ENCODE measurements at places on chromosomes 7 and 10. TPM values are rescaled to one million over a fixed set of nuclear protein-coding genes. Genes with fewer than 3 reads are reported as not detected.
A peak's percentile ranks its signal among the peaks of the same experiment; 100 is the strongest.

DNA sequence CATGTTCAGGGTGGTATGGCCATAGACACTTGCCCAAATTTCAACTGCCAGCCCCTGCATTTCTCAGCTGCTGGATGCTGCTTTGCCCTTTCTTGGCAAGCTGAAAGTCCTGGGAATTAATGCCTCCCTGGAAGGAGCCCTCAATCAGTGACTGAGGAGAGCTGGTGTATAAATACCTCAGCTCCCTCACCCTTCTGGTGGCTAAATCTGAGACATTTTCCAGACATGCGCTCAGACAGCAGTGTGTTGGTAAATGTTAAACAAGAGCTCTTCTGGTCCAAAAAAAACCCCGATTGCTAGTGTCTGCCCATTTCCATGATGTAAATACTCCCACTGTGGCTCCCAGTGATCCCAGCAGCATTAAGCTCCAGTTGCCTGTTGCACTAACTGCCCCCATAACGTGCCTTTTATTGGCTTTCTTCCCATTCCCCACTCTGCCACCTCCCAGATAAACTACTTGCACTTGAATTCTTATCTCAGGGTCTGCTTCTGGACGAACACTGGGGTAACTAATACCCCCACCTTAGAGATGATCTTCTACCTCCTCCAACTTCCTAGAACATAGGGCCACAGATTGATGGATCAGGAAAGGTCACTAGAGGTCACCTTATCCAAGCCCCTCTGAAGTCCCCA, 6.7 kb upstream of the MYH16 start:
- no peak overlapping the region for H3K4me3 ChIP-seq
- no peak for DNase-seq
- no peaks in the 10 kb centered on the region for H3K27me3 ChIP-seq
- H3K4me1 ChIP-seq, result no peaks in the 10 kb centered on the region
- no peaks in the 10 kb centered on the region for H3K36me3 ChIP-seq
- no peak overlapping the region for H3K27ac ChIP-seq

DNA sequence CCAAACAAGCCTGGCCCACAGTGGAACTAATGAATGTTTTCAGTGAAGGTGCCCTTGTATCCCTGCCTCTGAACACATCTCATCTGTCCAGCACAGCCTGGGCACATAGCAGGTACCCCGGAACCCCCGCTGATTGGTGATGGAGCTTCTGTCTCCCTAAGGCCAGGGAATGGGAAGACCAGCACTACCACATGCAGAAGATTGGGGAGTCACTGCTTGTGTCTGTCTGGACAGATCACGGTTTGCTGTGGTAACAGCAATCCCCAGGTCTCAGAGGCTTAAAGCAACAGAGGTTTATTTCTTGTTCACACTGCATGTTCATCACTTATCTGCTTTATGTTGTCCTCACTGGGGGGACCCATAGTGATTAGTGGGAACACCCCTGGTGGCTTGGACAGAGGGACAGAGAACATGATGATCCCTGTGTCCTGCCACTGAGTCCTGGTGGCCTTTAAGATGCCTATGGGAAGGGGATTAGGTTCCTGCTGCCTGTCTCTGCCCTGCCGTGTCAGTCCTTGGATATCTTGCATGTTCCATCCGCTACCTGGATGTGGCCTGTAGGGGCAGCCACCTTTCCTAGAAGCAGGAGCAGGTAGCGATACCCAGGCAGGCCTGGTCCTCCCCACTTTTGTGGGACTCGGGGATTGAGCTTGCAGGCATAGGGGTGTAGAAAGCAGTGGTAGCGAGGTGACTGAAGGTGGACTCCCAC, 3.6 kb downstream of the TSPAN14 start:
- H3K4me3 ChIP-seq, result no peak overlapping the region
- H3K27ac ChIP-seq, result peak overlapping the region; percentile 83
- H3K36me3 ChIP-seq, result no peaks in the 10 kb centered on the region
- DNase-seq, result no peak
- peaks cover 49% of the 10 kb centered on the region for H3K4me1 ChIP-seq
- no peaks in the 10 kb centered on the region for H3K27me3 ChIP-seq

DNA sequence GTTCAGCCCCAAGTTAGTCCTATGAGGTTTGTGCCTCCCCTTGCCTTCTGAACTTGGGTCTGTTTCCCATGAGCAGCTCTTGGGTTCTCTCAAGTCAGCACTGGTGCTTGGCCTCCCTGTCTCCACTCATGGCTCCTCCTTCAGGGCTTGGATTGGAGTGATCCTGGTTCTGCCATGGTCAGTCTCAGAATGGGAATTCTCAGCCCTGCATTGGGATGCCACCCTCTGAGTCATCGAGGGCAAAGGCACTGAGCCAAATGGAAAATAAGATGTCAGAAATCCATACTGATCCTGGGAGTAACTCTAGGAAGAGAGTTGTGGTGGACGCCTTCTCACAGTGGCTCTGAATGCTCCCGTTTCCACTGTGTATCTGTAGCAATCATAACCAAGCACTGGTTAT, 233.4 kb upstream of the HABP2 start:
- H3K27ac ChIP-seq, result no peak overlapping the region
- H3K27me3 ChIP-seq, result no peaks in the 10 kb centered on the region
- no peaks in the 10 kb centered on the region for H3K4me1 ChIP-seq
- H3K36me3 ChIP-seq, result no peaks in the 10 kb centered on the region

The ATRNL1 gene
- total RNA-seq, result 1.6 TPM

DNA sequence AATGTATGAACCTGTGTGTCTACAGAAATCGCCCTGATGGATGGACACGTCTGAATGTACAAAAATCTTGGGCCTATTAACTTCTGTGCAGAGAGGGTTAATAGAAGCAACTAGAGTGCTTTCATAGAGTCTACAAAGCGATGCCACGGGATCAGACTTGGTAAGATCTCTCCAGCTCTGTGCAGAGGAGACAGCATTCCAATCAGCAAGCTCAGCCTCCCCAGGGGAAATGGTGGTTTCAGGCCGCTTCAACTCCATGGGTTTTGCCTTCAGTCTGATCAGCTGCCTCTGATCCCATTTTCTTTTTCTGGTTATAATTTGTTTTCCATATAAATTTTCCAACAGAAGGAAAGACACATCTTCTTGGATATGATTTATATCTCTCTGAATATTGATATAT, 35.1 kb upstream of the COBL start:
- no peaks in the 10 kb centered on the region for H3K27me3 ChIP-seq
- H3K27ac ChIP-seq, result no peak overlapping the region
- peaks cover 12% of the 10 kb centered on the region for H3K4me1 ChIP-seq
- H3K4me3 ChIP-seq, result no peak overlapping the region
- no peak for DNase-seq
- no peaks in the 10 kb centered on the region for H3K36me3 ChIP-seq

DNA sequence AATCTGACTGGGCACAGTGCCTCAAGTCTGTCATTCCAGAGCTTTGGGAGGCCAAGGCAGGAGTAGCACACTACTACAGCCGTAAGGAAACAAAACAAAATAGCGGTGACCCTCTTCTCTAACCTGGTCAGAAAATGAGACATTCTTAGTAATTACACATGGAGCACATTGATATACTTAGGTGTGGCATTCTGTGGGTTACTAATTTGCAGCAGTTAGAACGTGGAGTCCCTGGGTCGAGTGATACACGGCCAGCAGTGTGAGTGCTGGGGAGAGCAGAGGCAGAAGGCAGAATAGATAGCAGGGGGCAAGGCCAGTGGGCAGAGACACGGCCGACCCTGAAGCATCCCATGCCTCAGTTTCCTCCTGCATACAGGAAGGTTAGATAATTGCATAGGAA, 28.9 kb upstream of the SFMBT2 start:
- DNase-seq, result no peak
- no peaks in the 10 kb centered on the region for H3K27me3 ChIP-seq
- H3K4me3 ChIP-seq, result no peak overlapping the region
- no peaks in the 10 kb centered on the region for H3K36me3 ChIP-seq

DNA sequence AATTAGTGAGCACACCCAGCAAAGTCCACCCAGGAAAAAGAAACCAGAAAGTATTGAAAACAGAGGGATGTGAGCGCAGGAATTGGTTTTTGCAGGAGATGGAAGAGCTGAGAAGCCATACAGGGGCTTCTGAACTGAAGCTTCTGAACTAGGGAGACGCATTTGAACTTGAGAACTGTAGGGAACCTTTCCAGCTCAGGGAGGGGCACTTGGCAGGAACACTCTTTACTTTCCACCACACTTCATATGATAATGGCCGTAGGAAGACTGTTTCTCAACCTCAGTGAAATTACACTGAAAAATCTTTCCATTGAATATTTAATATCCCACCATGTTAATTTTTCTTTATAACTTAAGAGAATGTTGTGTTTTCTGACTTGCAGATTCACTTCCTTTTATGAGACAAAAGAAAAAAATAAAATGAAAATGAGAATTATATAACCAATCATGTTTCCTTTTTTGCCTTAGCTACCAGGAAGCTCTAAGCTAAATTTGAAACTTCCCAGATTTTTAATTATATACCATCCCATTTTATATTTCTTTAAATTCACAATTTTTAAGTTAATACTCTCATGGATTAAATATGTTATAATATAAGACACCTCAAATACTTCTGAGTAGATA, 98.3 kb upstream of the TCF7L2 start:
- no peak overlapping the region for H3K4me3 ChIP-seq
- no peaks in the 10 kb centered on the region for H3K27me3 ChIP-seq
- no peaks in the 10 kb centered on the region for H3K4me1 ChIP-seq
- no peaks in the 10 kb centered on the region for H3K36me3 ChIP-seq
- no peak overlapping the region for H3K27ac ChIP-seq

The PNLIP gene
- total RNA-seq, result not detected

DNA sequence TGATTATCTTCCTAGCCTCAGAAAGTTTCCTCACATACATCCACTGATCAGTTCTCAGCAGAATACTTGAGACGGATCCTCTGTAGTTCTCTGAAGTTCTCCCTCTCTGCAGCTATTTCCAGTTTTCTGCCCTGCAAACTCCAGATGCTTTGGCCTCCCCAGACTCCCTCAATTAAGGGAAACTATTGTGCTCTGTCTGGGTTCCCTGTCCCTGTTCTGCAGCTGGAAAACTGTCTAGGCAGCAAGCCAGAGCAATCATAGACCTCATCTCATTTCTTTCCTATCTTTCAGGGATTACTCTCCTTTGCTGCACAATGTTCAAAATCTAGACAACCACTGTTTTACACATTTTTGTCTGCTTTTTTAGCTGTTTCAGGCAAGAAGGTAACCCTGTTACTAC, 9.2 kb downstream of the MICU1 start:
- H3K36me3 ChIP-seq, result no peaks in the 10 kb centered on the region
- no peaks in the 10 kb centered on the region for H3K27me3 ChIP-seq
- peaks cover 9% of the 10 kb centered on the region for H3K4me1 ChIP-seq
- no peak for DNase-seq
- H3K4me3 ChIP-seq, result no peak overlapping the region

The EN2 gene
- total RNA-seq, result 0.71 TPM

The DRGX gene
- total RNA-seq, result not detected

DNA sequence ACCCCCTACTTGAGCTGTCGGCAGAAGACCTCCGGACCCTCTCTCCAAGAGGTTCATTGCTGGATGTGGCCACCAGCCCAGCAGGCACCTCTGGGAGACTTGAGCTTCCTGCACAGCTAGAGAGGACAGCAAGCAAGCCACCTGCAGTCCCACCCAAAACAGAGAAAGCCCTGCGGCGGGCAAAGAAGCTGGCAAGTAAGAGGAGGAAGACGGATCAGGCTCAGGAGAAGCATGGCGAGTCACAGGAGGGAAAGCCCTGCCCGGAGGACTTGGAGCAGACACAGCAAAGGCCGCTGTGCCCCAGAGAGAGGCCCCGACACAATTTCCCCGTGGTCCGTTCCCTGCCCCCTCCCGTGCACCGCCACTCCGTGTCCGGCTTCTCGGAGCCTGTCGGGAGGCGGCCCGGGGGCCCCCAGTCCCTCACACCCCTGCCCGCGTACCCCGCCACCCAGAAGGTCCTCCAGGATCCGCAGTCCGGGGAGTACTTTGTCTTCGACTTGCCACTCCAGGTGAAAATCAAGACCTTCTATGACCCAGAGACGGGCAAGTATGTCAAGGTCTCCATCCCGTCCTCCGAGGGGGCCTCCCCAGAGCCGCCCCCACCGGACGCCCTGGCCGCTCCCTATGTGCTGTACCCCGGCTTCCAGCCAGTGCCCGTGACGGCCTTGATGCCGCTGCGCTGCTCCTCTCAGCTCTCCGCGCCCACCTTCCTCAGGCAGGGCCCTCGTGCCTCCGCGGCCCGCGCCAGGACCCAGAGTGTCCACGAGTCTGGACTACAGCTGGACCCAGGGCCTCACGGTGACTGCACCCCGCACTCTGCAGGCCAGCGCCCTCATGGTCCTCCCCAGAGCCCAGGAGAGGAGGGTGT, 27.2 kb downstream of the C10orf71 start:
- H3K4me3 ChIP-seq, result no peak overlapping the region
- H3K4me1 ChIP-seq, result peaks cover 9% of the 10 kb centered on the region
- DNase-seq, result no peak
- no peak overlapping the region for H3K27ac ChIP-seq
- no peaks in the 10 kb centered on the region for H3K27me3 ChIP-seq
- peaks cover 32% of the 10 kb centered on the region for H3K36me3 ChIP-seq

GRCh38 chr10:5670662-5671375, 4.4 kb upstream of the ASB13 start:
- H3K36me3 ChIP-seq, result no peaks in the 10 kb centered on the region
- no peak overlapping the region for H3K4me3 ChIP-seq
- DNase-seq, result no peak
- no peaks in the 10 kb centered on the region for H3K27me3 ChIP-seq

The CNTNAP2 gene
- not detected for total RNA-seq

The PSPH gene
- total RNA-seq, result 4.7 TPM

The FRMPD2 gene
- not detected for total RNA-seq

- no peak overlapping the region for H3K4me3 ChIP-seq
- H3K4me1 ChIP-seq, result no peaks in the 10 kb centered on the region
- H3K27me3 ChIP-seq, result no peaks in the 10 kb centered on the region
- no peaks in the 10 kb centered on the region for H3K36me3 ChIP-seq
These were observed 80.0 kb downstream of the CFAP58 start for GRCh38 chr10:104433669-104434068.

GRCh38 chr7:83065714-83066113, 97.0 kb downstream of the PCLO start:
- H3K4me3 ChIP-seq, result no peak overlapping the region
- no peak for DNase-seq

- no peak overlapping the region for H3K4me3 ChIP-seq
- H3K27me3 ChIP-seq, result peaks cover 90% of the 10 kb centered on the region
- no peak for DNase-seq
- H3K4me1 ChIP-seq, result peaks cover 37% of the 10 kb centered on the region
- no peak overlapping the region for H3K27ac ChIP-seq
- H3K36me3 ChIP-seq, result no peaks in the 10 kb centered on the region
These were observed 7.0 kb upstream of the SPAG6 start for GRCh38 chr10:22338185-22338900.

DNA sequence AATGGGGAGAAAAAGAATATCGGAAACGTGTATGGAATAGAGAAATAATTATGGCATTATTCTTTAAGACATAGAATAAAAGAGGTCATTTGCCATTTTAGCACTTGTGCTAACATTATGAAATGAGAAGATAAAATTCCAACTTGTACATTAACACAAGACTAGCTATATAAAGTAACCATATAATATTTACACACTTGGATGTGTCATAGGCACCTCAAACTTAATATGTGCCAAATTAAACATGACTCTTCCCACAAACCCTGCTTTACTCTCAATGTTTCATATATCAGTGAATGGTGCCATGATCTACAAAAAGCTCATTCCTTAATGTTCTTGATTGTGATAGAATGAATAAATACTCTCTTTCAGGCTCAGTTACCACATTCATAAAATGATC, 4.1 kb upstream of the MINDY3 start:
- no peak overlapping the region for H3K27ac ChIP-seq
- no peak overlapping the region for H3K4me3 ChIP-seq
- H3K27me3 ChIP-seq, result peaks cover 55% of the 10 kb centered on the region
- no peak for DNase-seq
- H3K36me3 ChIP-seq, result no peaks in the 10 kb centered on the region

Data from gastrocnemius medialis (tissue), 4 donors.